GM03348 (cell line): ENCODE measurements at places on chromosomes 7 and 10.
A peak's percentile ranks its signal among the peaks of the same experiment; 100 is the strongest.

DNA sequence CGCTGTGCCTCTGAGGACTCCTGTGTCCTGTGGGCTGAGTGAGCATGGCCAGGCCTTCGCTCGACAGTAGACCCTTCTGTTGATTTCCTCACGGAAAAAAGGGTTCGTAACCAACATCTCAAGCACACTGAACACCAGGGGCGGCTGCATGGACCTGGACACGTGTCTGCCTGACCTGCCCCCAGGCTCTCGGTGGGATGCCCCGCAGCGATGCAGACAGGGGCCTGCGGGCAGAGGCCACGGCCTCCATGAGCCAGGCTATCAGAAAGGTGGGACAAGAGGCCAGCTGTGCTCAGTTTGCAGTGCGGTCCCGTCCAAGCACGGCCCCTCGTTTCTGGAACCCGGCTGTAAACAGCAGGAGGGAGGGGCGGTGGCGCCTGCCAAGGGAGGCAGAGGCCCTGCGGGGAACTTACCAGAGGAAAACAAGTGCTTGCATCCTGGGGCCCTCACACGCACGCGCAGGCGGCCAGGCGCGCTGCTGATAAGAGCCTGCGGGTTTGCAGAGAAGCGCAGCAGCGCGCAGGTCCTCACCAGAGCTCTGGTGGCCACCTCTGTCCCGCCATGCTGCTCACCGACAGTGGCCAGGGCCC is 10.6 kb downstream of the GPR146 start:
- DNase-seq = no peak

GRCh38 chr7:17971411-17971810 is 31.1 kb upstream of the SNX13 start:
- DNase-seq = peak; percentile 37

GRCh38 chr7:98755138-98755898 is 114.5 kb downstream of the TMEM130 start:
- DNase-seq = no peak

DNA sequence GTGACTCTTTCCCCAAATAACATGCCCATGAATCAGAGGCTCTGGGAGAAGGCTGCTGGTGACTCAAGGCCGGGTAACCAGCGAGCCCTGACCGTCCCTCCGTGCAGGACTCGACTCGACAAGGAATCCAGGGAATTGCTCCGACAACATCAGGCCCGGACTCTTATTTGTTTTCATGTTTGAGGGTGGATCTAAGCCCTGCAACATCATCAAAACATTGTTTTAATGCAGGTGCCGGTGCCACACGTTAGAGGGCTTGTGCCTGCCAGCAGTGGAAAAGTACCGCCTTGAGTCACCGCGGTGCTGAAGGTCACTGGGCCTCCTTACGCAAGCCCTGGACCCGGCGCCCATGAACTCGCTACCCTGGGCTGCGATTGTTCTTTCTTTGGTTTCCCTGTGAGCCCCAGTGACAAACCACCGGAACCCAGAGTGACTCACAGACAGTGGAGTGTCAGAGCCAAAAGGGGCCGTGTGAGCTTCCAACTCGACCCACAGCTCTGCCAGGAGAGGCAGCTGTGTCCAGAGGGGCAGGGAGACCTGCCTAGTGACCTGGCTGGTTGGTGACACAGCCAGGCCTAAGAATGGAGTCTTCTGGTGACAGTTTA is 139.4 kb upstream of the SHH start:
- no peak for DNase-seq

GRCh38 chr10:62853710-62854109 is 37.5 kb upstream of the EGR2 start:
- no peak for DNase-seq

DNA sequence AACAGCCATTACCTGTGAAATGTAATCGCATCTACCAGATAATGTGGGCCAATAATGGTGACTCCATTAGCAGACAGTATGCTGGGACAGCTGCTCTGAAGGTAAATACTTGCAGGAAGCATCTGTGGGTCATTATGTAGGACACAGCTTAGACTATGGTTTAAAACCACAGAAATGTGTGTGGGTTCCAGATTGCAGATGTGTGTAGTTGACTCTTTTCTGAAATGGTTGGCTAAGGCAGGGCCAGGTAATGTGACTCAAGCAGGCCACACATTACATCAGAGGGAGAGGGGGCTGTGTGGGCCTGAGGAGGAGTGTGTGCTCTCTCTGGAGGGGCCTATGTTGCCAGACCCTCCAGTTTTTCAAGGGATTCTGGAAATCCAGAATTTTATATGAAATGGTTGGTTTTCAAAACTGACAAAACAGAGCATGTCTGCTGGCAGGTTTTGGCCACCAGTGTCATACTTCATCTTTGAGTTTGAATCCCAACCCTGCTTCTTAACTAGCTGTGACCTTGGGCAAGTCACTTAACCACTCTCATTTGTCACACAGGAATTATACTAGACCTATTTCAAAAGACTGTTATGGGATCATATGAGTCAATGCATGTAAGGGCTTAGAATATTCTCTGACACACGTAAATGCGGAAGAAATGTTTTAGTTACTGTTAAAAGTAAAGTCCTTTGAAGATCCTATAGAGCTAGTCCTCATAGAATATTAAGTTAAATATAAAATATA is 64.5 kb downstream of the MCMBP start:
- DNase-seq = peak; percentile 70

DNA sequence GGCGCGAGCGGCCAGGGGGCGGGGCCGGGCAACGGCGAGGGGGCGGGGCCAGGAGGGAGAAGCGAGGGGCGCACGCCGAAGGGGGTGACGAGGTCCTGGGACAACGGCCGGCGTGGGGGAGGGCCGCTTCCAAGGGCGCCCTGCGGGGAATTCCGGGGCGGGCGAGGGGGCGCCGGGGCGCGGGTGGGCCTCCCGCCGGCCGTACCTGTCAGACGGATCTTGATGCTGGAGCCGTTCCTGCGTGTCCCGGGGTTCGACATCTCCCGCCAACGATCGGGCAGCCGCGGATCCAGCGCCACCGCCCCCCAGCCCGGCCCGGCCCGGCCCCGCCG is 421 bp downstream of the SMURF1 start:
- DNase-seq = no peak

- DNase-seq = no peak
Measured at GRCh38 chr7:131098527-131098926, 229.1 kb upstream of the MKLN1 start.

GRCh38 chr7:66529883-66530610 is 98.6 kb upstream of the KCTD7 start:
- DNase-seq = no peak

DNA sequence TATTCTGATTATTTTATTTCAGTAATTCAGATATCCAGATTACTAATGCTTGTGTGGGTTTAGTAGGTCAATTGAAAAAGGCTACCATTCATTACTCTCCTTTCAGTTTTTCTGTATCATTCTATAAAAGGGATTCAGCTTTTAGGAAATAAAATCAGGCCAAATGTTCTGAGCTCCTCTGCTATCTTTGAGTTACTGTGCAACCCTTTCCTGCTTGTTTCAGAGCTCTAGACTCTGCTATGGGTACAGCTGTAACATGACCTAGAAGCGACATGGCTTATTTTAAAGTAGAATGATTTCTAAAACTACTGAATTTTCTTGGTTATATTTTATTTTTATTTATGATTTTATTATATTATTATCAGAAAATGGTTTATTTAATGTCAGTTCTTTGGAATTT is 142.8 kb downstream of the LYZL1 start:
- no peak for DNase-seq

- DNase-seq = no peak
Measured at GRCh38 chr7:48643431-48644013, 280.8 kb upstream of the CDC14C start.

DNA sequence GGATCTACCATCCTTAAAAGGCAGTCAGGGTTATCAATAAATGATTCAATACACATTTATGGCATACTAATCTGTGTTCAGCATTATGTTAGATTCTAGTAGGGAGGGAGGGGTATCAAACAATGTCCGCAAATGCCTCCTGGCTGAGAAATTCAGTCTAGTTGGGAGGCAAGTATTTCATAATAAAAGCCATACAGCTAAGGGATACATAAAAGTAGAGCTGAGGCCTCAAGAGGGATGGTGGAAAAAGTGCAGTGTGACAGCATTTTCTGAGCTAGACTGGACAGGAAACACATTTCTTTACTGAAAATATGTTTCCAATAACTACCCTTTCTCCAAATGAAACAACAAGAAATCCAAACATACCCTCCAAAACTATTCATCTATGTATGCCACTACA is 152.8 kb upstream of the LRRN3 start:
- DNase-seq = no peak

DNA sequence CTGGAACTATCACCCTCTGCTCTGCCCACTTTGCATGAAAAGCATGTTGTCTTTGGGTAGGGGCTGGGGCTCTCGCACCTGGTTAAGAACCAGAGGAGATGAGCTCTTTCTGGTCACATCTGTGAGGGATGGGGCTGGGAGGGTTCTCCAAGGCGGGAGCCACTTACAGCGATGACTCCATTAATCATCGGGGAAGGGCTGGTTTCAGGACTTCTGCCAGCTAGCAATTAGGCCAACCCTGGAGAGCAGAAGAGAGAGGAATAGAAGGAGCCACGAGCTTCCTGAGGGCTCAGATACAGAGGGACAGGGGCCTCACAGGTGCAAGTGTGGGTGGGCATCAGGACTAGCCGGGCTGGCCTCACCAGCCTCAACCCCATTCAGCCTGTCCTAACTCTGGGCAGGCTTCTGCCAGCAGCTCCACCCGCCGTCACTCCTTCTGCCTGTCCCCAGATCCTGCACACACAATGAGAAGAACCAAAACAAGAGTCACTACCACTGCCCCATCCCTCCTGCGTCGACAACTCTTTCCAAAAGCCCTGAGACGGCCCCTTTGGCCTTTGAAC is 8.4 kb downstream of the AQP1 start:
- peak; percentile 53 for DNase-seq
